GM23338 (cell line): ENCODE measurements at places on chromosomes 11 and 22.

DNA sequence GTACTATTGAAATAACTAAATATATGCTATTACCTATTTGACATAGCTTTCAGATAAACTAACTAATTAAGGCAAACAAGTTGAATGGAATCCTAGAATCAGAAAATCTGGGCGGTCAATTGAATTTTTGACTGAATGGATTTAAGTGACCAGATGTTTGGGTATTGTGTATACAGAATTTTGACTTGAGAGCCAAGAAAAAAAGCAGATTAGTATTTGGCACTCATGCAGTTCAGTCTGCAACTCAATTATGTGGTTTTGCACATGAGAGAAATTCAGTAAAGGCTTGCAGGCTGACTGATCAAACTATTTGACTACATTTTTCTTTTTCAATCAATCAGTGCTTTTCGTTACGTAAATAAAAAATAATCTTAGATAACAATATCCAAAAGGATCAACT, 254.8 kb downstream of the GUCY1A2 start:
- no peak for DNase-seq

DNA sequence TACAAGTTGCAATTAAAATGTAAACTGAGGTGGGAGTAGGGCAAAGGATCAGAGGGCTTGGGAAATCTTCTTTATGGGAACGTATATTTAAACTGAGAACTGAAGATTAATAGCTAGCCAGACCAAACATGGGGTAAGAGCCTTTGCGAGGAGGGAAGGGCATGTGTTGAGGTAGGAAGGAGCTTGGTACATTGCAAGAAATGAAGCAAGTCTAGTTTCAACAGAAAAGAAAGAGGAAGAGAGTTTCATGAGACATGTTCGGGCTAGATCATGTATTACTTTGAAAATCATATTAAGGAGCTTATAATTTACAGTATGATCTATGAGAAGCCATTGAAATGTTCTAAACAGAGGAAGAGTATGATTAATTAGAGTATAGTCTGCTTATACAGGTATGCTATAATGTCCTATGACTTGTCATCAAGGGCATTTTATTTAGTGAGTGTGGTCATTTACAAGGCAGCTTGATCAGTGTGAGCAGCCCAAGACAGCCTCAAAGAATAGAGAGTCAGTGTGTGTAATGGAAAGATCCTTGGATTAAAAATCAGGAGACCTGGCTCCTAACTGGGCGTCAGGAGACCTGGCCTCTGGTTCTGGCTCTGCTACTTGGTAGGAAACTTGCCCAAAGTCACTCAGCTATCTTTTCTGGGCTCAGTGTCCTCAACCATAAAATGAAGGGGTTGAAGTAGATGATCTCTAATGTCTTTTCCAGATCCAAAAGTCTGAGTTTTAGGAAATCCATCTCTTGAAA, 10.9 kb downstream of the GAS2 start:
- no peak for DNase-seq

GRCh38 chr11:96278039-96278897, 64.7 kb downstream of the MAML2 start:
- DNase-seq: no peak

GRCh38 chr11:8544807-8545206, 49.2 kb downstream of the STK33 start:
- no peak for DNase-seq

GRCh38 chr11:10208131-10208575, 85.9 kb downstream of the SBF2 start:
- peak; percentile 83 for DNase-seq

DNA sequence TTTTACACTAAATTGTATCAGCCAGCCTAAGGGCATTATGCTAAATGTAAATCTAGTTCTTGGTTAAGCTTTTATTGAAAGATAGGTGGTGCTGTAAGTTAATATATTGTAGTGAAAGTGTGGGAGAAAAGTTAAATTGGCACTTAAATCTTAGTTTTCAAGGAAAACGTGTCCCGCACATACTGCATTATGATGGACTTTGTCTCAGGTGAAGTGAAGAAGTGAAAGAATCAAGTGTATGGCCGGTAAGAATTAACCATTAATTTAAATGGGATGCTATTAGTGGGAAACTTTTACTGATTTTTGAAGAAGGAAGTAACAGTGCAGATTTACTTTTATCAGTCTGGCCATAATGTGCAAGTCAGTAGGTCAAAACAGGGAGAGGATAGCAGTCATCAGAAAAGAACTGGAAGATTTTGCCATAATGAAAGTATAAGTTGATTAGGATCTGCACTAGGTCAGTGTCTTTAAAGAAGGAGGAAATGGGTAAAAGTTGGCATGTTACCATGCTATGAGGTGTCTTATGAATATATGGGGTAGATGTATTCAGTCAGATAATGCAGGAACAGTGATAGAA, 81.6 kb downstream of the PDHX start:
- DNase-seq: no peak

DNA sequence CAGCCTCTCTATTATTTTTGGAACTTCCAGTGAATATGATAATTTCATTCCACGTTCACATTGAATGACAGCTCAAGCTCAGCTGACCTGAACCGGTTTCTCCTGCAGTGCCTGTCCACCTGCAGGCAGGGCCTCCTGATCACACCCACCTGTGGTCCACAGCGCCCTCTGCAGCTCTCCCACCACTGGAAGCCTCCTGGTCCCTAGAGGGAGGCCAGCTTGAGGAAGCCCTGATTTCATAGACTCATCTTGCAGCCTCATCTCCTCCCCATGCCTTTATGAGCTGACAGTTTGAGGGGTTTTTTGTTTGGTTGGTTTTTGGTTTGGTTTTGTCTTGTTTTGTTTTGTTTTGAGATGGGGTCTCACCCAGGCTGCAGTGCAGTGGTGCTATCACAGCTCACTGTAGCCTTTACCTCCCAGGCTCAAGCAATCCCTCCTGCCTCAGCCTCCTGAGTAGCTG, 29.9 kb upstream of the MALAT1 start:
- DNase-seq: peak; percentile 94

GRCh38 chr22:20399866-20400605, 6.1 kb downstream of the ZNF74 start:
- no peak for DNase-seq

GRCh38 chr11:95736809-95737208, 52.8 kb downstream of the FAM76B start:
- no peak for DNase-seq

DNA sequence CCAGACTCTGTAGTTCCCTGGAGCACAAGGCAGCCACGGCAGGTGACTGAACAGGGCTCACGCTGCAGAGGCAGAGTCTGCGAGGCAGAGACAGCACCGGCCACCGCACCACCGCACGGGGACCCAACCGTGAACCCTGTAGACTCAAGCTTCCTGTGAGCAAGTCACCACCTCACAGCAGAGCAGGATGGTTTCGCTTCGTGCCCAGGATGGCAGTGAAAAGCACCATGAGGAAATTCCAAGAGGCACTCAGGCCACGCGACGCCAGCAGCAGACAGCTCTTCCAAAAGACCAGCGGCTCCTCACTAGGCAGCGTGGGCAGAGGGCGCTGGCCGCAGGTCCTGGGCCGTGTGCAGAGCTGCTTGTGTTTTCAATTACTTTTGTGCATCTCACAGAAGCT, 24.5 kb downstream of the BRD1 start:
- DNase-seq: no peak

- DNase-seq: peak; percentile 92
Measured at GRCh38 chr11:68843703-68844312, 2.1 kb upstream of the CPT1A start.
